Activated CD8-positive, alpha-beta memory T cell treated with anti-CD3 and anti-CD28 coated beads for 4 hours (primary cell): ENCODE measurements at places on chromosomes 2 and 18.

DNA sequence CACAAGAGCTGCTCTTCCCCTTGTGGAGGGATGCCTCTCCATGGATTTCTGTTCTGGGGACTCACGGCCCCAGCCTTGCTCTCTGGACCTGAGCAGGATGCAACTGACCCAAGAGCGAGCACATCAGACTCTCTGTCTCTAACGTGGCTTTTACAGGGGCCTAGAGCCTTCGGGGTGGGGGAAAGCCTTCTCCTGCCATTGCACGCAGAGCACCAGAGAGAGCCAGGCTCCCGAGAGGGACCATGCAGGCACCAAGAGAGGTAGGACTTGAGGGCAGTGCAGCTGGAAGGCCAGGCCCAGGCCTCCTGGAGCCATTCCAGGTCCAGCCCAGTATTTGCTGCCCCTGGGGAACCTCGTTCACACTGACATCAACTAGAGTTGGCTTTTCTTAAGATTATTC is 475.6 kb upstream of the MYT1L start:
- no peak for DNase-seq

DNA sequence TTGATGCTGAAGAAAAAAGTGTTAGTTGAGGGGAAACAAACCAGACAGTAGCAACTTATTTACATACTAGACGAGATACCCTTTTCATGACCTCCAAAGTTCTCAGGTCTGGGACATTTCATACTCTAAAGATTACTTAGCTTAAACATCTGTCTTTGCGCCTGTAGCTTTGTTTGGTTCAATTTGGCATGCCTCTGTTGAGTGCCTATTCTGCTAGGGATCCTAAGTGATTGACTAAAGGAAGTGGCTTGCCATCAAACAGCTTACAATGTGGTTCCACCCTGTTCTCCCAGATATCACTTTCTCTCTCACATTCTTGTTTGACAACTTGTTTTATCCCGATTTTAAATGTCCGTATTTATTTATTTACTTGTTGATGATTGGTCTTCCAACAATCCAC is 488.8 kb downstream of the PARD3B start:
- DNase-seq: no peak

DNA sequence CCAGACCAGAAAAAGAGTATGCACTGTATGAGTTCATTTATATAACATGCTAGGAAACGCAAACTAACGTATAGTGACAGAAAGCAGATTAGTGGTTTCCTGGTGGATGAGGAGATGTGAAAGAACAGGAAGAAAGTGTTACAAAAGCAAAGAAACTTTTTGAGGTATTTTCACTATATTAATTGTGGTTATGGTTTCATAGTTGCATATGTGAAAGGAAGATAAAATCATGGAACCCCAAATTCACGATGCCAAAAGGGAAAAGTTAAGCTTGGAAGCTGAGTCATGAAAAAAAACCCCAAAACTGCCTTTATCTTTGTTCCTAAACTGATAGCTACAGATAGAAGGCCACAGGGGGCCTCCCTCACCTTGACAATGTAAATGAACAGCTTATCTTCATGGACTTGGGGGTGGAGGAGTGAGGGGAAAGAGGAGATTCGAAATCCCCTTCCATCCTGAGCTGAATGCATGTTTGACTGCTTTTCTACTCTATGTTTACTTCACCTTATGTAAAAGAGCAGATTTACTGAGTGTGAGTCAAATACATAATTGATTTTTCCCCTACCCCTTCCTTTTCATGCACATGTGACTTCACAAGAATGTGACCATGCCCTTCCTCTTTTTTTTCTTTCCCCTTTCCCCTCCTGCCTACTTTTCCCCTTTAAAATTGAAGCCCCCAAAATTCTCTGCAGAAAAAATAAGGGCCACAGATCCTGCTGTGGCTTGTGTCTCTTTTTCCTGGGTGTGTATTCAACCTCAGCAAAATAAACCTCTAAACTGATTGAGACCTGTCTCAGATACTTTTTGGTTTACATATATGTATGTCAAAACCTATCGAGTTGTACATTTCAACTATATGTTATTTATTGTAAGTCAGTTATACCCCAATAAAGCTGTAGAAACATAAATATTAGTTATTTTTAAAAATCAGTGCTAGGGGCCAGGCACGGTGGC is 100.1 kb upstream of the TLK1 start:
- no peak for DNase-seq

- no peak for DNase-seq
Observed at GRCh38 chr18:52572036-52573000, 232.3 kb downstream of the DCC start.

DNA sequence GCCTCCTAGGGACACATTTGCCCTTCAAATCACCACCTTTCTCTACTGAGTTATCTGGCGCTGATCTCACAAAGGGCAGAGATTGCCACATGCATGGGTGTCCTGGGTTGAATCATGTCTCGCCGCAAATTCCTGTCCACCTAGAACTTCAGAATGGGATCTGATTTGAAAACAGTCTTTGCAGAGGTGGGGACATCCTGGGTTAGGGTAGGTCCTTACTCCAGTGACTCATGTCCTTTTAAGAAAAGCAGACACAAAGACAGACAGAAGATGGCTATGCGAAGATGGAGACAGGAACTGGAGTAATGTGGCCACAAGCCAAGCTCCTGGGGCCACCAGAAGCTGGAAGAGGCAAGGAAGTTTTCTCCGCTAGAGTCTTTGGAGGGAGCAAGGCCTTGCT is 197.4 kb upstream of the SMIM21 start:
- no peak for DNase-seq

DNA sequence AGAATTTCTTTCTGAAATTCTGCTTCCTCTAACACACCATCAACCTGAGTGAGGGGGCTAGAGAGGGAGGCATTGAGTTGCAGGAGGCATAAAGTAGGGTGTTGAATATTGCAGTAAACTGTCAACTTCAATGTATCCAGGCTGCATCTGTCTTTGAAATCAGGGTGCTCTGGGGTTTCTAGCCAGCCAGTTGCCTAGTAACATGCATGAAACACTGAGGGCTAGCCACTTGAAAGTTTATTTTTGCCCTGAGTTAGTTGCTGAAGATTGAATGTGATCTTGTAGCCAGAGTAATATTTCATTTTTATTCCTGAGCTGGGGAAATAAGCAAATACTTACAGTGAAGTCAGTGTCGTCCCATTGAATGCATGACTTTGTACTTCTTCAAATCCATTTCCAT is 41.9 kb downstream of the LHCGR start:
- DNase-seq: no peak

DNA sequence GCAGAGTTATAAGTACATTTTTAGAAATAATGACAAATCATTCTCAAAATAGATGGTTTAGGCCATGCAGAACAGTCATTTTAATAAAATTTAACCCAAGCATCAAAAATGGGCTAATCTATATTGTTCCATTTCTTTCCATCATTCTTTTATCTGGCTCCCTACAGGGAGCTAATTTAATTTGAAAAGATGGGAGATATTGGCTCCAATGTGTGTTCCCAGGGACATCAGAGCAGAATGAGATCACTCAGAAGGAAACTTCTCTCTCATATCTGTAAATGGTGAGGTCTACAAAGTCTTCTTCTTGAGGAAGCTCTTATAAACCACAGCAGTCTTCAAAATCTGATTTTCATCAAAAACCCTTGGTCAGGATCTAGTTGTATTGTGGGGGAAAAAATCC is 119.4 kb upstream of the RAB6C start:
- DNase-seq: no peak

DNA sequence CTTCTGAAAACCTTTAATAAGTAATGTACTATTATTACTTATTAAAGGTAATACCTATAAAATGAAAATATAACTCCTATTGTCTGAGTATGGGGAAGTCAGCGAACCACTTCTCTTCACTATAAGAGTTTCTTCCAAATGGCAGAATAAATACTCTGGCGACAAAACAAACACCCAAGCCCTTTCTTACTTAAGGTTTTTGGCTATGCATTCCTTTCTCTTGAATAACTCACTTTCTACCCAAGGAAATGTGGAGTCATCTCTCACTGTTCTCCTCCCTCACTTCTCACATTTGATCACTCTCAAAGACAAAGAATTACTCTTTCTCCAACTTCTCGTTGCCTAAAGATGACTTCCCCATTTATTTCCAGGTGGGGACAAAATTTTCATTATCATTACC is 816.8 kb upstream of the CRIM1 start:
- no peak for DNase-seq

GRCh38 chr2:39567507-39567906 is 98.2 kb upstream of the TMEM178A start:
- DNase-seq: no peak

GRCh38 chr18:853471-853870 is 41.4 kb upstream of the YES1 start:
- no peak for DNase-seq

DNA sequence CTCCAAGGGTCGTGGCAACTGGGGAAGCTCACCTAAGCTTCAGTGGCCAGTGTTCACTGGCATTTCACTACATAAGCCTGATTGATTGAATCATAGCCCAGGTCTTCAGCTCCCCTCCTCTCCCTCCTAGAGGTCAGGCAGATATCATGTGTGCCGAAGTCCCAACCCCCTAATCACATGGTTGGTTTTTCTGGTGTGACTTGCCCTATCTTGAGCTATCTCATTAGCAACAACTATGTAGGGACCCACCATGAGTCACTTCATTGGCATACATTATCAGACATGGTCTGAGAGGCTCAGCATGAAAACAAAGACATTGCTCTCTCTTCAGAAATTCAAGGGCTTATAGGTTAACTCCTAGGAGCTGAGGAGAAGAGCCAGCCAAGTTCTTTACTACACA is 76.8 kb downstream of the LYPD1 start:
- DNase-seq: no peak

DNA sequence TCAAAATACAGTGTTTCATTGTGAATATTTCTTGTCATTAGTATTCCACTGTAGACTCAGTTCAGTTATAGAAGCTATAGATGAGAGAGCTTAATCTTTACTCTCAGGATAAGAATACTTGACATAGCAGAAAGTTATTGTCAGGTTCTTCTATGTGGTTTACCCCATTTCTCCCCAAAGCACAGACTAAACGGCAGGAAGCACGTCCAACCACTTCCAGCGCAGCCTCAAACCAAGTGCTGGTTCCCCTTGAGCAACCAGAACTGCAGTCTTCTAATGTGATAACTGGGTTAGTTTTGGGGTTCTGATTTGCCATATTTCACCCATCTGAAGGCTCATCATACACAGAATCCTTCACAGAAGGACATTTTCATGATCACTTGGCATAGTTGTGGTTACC is 324.7 kb downstream of the SLC8A1 start:
- DNase-seq: no peak

DNA sequence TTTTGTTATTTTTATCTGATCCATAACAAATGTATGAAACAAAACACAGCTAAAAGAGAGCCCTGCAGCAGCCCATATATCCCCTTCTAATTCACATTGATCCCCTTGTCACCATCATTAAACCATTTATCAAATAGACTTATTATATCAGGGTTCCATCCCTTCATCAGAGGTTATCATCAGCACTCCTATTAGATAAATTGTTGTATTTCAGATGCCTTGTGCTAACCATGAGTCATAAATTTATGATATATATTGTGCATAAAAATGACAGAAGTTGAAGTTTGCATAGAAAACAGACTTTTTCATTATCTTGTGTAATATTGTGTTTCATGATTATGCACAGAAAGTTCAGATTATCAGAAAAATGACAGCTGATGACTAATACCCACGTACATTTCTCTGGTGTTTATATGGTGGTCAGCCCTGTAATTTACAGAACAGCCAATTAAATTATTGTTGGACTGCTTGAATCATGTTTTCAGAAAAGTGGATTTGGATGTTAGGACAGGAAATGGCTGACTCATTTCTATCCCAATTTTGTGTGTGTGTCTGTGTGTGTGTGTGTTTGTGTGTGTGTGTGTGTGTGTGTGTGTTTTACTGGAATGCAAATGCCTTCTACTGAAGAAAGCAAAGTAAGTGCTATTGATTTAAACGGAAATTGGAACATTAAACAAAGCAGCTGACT is 80.9 kb downstream of the PPP1R1C start:
- DNase-seq: no peak

- no peak for DNase-seq
Observed at GRCh38 chr2:164622338-164623106, 1.2 kb upstream of the GRB14 start.

DNA sequence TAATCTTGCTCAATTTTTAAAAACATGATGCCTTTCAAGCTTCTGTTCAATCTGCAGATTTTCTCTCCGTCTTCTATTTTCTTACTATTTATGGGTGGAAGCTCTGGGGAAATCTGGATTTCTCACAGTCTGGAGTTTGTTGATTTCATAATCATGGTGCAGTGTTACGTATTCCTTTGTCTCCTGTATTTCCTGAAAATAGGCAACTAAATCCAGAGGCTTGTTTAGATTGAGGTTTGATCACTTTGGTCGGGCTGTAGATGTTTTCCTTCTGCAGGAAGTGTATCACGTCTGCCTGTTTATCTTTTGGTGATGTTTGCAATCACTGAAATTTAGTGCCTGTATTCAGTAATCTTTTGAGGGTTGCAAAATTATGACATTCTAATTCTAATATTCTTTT is 487.7 kb downstream of the LRRTM4 start:
- DNase-seq: no peak

DNA sequence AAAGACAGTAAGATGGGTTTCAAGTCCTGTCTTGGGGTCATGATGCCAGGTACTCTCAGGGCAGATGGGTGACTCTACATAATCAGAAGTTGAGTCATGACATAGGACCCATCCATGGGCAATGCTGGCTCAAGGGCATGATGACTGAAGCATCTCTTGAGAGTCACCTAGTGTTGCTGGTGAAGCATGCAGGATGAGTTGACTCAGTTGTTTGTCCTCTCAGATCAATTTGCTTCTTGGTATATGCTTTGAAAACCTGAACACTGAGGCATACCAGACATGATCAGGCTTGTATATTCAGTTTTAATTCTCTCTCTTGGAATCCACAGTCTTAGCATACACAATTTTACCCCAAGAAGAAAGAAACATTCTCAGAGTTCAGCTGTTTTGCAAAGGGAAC is 658.9 kb upstream of the NXPH2 start:
- no peak for DNase-seq

GRCh38 chr2:56369316-56369715 is 185.5 kb downstream of the CCDC85A start:
- no peak for DNase-seq

DNA sequence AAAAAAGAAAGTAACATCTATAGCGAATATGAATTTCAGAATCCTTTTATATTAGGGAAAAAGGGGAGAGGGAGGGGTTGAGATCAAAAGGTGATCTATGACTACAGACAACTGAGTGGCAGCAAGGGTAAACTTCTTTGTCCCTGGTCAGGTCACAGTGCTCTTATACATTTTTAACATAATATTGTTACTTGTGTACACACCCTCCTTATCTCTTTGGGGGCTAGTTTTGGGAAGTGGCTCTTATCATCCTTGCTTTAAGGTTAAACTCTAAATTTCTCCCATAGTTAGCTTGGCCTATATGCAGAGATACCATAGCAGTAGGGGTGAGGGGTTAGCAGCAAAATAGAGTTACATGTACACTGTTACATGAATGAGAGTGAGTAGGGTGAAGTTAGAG is 31.6 kb upstream of the ATG16L1 start:
- DNase-seq: no peak
